AML-193 (cell line): ENCODE measurements at places on chromosomes 12 and 14.

DNA sequence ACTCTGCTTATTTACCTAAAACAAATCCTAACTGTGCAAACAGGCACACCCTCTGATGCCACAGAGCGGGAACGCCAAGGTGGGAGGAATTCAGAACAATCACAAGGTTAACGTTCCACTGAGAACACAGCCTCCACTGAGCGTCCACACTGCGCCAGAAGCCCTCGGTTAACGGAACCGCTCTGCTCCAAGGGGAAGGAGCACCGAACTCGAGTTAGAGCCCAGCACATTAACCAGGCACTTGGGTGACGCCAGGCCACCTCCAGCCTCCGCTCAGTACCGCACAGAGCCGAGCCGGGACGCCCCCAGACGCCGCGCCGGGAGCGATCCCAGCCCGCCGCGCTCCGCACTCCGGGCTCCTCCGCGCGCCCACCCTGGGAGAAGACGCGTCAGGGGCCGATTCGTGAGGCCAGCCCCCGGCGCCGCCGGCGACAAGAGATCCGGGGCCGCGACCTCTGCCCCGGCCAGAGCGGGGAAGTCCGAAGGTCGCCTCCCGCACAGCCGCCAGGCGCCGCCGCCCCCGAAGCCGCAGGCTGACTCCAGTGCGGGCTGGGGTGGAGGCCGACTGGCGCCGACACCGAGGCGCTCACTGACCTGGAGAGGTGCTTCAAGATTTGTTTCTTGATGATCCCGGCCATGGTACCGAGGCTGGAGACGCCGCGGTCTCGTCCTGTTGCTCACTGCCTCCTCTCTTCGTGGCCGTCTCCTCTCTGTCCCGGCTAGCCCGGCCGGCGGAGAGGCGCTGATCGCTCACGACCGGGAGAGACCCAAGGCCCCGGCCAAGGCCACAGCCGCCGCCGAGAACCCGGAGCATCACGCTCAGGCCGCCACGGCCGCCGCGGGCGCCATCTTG lies 450 bp downstream of the BLTP3B start:
- DNase-seq = no peak

- peak; percentile 10 for DNase-seq
These were observed 8.6 kb downstream of the SETD1B start for GRCh38 chr12:121812320-121812871.

GRCh38 chr12:4252601-4253000 lies 21.0 kb upstream of the CCND2 start:
- no peak for DNase-seq

DNA sequence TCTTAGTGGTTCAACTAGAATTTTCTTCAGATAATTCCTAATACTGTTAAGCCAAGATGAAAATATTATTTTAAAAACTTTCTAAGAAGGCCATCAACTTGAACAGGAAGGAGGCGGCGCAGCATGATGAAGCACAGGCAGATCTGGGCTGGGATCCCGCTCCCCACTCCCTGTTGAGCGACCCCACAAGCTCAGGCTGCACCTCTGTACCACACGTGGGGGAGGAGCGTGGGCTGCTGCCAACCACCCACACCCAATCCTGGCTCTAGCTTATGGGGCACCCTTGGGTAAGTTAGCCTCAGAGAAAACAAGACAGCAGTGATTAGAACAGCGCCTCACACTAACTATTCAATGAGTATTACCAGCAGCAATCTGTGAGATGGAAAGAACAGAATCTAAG lies 6.0 kb downstream of the MTERF2 start:
- no peak for DNase-seq

- DNase-seq = no peak
These were observed 32.8 kb upstream of the C14orf180 start for GRCh38 chr14:104546591-104547309.

DNA sequence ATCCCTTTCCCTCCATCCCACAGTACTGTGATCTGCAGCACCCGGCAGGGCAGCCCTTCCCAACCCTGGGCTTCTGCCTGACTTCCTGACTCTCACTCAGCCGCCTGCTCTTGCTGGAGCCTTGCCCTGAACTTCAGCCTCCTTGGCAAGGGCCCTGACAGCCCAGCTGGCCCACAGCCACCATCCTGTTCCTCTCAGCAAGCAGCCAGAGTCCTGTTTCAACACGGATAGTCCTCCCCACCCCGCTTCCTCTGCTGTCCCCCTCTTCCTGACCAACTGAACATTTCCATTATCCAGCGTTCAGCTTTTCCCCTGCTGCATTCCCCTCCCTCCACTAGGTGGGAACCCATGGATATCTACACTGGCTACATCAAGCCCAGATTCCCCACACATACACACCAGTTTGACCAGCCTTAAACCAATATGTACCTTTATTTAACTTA lies 74.0 kb upstream of the MDM1 start:
- DNase-seq = peak; percentile 87

DNA sequence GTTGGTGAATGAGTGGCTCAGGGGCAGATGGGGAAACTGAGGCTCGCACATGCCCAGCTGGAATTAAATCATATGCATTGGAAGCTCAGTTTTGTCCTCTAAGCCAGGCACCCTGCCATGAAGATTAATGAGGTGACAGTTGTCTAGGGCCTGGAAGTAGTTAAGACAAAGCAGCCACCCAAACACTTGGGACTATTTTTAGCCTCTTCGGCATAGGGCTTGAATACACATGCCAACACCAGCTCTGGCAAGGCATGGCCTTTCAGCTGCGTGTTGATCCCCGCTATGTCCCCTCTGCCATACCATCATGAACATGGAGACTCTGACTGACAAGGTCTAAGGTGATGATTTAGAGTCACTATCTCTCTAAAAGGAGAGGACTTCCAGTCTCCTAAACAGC lies 250.2 kb downstream of the KSR2 start:
- no peak for DNase-seq

GRCh38 chr12:91133871-91134270 lies 22.6 kb upstream of the LUM start:
- no peak for DNase-seq

DNA sequence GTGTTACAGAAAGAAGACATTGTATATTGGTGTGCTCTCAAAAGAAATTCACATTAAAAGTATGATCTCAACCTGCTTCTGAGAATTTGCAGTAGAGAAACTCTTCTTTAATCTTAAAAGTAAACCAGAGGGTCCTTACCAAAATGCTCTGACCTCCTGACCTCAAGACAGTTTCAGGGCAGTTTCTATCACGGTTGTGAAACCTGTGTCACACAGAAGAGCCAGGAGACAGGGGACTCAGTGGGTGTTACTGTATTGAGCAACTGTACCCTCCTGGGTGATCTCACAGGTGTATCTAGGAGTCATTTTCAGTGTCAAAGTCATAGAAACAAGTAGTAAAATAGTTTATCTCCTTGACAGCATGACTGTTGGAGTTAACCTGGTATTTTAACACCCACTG lies 178.0 kb downstream of the GRIP1 start:
- DNase-seq = no peak

GRCh38 chr12:52056801-52057637 lies 5.8 kb downstream of the NR4A1 start:
- no peak for DNase-seq

- DNase-seq = no peak
These were observed 39.0 kb downstream of the GPR68 start for GRCh38 chr14:91205459-91205858.

- DNase-seq = no peak
These were observed 953 bp downstream of the MAPK1IP1L start for GRCh38 chr14:55052269-55052930.

GRCh38 chr14:34943506-34943905 lies 39.3 kb upstream of the SRP54 start:
- no peak for DNase-seq

DNA sequence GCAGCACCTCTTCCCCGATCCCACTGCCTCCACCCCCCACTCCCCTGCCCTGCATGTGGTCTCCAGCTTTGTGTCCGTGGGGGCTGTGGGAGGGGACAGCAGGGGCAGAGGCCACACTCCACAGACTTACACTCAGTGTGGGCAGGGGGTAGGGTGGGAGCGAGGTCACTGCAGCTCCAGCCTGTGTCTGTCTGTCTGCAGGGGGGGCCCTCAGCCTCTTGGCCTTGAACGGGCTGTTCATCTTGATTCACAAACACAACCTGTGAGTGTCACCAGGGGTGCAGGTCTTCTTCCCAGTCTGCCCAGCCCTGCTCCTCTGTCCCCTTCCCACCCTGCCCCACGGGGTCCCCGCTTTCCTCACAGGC lies 6.5 kb downstream of the NOC4L start:
- DNase-seq = no peak

DNA sequence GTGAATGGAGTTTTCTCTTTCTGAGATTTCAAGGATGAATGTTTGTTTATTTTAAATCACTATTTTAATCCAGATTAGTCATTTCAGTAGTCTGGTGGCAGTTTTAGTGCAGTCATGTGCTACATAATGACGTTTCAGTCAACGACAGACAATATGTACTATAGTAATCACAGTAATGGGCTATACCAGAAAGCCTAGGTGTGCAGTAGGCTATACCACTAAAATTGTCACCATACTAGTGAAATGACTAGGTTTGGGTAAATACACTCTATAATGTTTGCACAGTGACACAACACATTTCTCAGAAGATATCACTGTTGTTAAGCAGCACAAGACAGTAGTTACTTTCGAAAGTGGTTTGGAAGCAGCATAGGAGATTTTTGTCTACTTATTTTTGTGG lies 203.1 kb downstream of the ETNK1 start:
- no peak for DNase-seq

DNA sequence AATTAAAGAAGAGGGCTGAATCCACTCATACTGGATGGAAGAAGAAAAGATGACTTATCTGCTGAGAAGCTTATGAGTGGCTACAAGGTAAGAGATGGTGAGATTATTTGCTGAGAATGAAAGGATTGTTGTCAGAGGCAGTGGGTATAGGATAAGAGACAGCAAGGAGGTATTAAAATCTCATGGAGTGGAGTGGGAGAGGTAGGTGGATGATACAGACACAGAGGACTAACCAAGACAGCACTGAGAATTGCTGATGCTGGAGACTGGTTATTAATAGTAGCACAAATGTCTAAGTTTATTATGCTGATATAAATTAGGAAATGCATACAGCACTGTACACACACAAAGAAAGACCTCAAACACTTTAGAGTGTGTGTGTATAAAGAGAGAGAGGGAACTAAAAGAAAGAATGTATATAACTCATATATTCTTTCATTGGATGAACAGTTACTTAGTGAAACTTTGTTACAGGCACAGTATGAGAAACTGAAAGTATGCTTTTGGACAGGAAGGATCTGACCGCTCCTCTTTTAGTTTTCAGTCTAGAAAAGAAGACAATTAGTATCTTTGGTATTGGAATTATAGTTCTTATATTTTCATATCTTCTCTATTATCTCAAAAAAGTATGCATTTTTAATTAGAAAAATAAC lies 543.1 kb downstream of the LRFN5 start:
- no peak for DNase-seq

- no peak for DNase-seq
These were observed 395.8 kb upstream of the FBXO33 start for GRCh38 chr14:39827901-39828655.

DNA sequence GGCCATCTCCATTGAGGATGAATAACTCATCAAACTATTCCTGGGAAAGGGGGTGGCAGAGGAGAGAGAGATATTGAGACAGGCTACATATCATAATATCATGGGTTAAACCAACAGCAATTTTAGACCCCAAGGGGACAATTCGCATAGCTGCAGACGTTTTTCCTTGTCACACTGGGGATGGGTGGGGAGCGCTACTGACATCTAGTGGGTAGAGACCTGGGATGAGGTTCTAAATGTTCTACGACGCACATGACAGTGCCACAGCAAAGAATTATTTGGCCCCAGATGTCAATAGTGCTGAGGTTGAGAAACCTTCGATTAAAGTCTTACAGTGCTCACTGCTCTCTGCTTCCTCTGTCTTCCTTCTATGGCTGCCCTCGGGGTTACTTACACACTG lies 425.6 kb downstream of the NRXN3 start:
- peak; percentile 0 for DNase-seq

GRCh38 chr12:18966954-18967353 lies 162.6 kb upstream of the PLEKHA5 start:
- DNase-seq = no peak

DNA sequence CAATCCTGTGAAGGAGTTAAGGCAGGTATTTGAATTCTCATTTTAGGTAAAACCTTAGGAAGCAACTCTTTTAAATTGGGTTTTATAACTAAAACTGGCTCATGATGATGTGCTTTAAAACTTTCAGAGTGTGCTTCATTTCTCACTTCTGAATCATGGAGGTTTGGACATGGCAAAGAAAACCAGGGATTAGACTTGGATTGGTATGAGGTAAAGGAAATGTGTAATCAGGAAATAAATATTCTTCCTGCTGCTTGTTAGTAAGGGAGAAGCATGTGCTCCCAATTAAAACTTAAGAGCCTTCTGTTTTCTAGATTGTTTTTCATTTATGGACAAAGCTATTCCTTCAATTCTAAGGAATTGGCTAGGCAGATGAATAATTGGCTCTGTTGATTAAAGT lies 57.4 kb downstream of the FBXO33 start:
- no peak for DNase-seq

- peak; percentile 63 for DNase-seq
These were observed 6.8 kb upstream of the RASAL1 start for GRCh38 chr12:113142173-113142885.

- peak; percentile 2 for DNase-seq
These were observed 17.3 kb downstream of the EPYC start for GRCh38 chr12:90987520-90987919.

GRCh38 chr14:87002776-87003175 lies 990.2 kb downstream of the GALC start:
- DNase-seq = no peak

GRCh38 chr12:124379938-124380754 lies 85.3 kb downstream of the RFLNA start:
- peak; percentile 6 for DNase-seq

- DNase-seq = no peak
These were observed 30.1 kb downstream of the SPRING1 start for GRCh38 chr12:116707751-116708150.

DNA sequence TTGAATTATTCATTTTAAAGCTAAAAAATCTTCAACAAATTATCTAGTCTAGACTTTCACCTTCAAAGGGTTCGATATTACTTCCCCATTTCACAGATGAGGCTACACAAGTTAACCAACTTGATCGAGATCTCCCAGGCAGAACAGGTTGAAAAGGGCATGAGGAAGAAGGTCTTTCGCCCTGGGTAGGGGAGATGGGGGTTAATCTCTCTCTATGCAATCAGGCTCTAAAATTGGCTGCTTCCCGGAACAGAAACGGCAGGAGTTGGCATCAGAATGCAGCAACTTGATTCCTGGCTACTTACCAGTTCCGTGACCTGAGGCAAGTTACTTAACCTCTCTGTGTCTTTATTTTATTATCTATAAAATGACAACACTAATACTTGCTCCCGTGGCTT lies 2.4 kb upstream of the CISTR start:
- no peak for DNase-seq

GRCh38 chr12:116429826-116430360 lies 129.3 kb upstream of the MAP1LC3B2 start:
- DNase-seq = no peak
